Heart right ventricle (tissue), 16 donors: ENCODE measurements at places on chromosomes 6 and 20.

GRCh38 chr6:10268611-10269310 lies 146.1 kb downstream of the TFAP2A start:
- H3K4me3 ChIP-seq, result no peak overlapping the region
- H3K27me3 ChIP-seq, result peaks cover 18% of the 10 kb centered on the region
- DNase-seq, result no peak
- H3K27ac ChIP-seq, result no peak overlapping the region

DNA sequence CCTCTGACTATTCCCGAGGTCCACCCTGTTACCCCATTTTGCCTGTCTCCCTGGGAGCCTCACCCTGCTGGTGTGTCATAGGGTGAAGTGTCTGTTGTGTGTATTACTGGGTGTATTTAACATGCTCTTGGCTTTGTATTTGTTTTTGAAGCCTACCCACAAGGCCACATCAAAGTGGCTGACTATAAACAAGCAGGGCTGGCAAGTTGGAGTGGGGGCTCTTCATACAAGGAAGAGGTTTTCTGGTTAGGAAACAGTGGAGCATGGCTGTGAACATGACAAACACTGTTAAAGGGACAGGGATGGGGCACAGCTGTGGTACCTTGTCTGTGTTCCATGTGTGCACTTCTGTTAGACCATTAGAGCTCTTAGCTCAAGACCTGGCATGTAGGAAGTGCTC lies 26.3 kb downstream of the HECA start:
- no peaks in the 10 kb centered on the region for H3K27me3 ChIP-seq
- no peak overlapping the region for H3K4me3 ChIP-seq
- H3K36me3 ChIP-seq, result no peaks in the 10 kb centered on the region
- DNase-seq, result no peak
- peaks cover 19% of the 10 kb centered on the region for H3K4me1 ChIP-seq
- no peak overlapping the region for H3K27ac ChIP-seq

- DNase-seq, result no peak
- H3K27me3 ChIP-seq, result no peaks in the 10 kb centered on the region
- H3K36me3 ChIP-seq, result no peaks in the 10 kb centered on the region
Measured at GRCh38 chr6:26105109-26105730, 18.0 kb downstream of the HFE start.

DNA sequence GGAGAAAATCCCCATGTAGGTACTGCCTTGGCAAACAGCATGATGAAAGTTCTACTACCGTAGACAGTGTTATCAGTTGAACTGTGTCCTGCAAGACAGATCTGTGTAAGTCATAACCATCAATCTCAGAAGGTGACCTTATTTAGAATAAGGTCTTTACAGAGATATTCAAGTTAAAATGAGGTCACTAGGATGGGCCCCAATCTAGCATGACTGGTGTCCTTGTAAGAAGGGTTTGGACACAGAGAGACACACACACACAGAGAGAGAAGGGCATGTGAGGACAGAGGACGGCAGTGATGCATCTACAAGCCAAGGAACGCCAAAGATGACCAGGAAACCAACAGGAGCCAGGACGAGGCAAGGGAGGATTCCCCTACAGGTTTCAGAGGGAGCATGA lies 8.8 kb downstream of the TXNDC5 start:
- peaks cover 16% of the 10 kb centered on the region for H3K4me1 ChIP-seq
- H3K27me3 ChIP-seq, result no peaks in the 10 kb centered on the region
- peaks cover 45% of the 10 kb centered on the region for H3K36me3 ChIP-seq
- H3K4me3 ChIP-seq, result no peak overlapping the region

DNA sequence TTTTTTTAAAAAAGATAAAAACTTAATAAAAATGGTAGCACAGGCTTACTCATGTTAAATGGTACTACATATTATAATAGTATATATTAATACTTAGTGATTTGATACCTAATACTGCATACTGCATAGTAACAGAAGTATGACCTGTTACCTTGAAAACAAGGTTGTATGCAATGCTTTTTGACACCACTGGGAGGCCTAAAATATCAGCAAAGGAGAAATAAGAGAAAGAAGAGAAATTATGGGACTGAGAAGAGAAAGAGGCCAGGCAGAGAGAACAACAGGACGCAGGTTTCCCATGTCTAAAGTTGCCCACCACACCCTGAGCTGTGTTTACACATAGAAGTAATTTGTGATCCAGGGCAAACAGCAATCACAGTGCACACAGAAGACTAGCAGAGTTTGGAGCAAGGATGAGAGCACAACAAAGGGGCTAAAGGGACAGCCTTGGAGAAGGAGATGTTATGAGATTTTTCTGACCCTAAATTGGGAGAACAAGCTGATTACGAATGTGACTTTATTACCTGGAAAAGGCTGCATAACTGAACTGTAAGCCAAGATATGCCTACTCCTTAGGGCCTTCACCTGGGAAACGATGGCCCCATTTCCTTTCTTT lies 73.2 kb downstream of the ROS1 start:
- no peak overlapping the region for H3K27ac ChIP-seq
- H3K4me1 ChIP-seq, result no peaks in the 10 kb centered on the region
- H3K27me3 ChIP-seq, result no peaks in the 10 kb centered on the region
- H3K4me3 ChIP-seq, result no peak overlapping the region
- no peaks in the 10 kb centered on the region for H3K36me3 ChIP-seq

DNA sequence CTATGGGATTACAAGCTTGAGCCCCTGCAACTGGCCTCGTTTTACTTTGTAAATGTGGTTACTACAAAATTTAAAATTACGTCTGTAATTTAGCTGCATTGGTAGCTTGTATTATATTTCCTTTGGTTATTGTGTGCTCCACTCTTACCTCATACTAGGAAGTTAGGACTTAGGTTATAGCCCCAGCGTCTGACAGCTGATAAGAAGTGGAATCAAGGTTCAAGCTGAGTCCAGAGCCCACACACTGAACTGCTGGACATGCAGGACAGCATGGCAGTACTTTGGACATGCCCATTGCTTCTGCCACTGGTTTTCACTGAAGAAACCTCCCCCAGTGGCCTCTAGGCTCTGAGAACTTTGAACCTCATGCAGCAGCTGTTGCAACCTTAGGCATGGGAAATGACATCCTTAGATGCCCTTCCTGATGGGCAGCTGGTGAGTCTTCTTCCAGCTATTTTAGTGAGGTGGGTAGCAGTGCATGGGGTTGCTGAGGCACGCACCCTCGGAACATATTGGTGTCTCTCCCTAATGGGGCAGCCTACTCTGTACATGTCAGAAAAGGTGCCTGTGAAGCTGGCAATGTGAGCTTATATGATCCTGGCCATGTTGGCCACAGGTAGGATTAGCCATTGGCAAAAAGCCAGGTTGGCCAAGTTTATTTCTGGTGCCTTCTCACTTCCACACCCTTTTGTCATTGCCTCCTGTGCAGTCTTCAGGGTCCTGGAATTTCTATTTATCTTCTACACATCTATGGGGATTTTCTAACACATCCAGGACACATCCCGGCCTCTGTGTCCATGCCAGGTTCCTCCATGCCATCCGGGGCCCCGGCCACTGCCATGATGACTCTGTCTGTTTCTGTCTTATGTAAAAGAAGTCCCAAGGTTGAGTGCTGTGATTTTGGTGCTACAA lies 85.3 kb downstream of the CDS2 start:
- H3K36me3 ChIP-seq, result peaks cover 9% of the 10 kb centered on the region
- no peak overlapping the region for H3K4me3 ChIP-seq
- H3K4me1 ChIP-seq, result peaks cover 6% of the 10 kb centered on the region
- no peaks in the 10 kb centered on the region for H3K27me3 ChIP-seq

DNA sequence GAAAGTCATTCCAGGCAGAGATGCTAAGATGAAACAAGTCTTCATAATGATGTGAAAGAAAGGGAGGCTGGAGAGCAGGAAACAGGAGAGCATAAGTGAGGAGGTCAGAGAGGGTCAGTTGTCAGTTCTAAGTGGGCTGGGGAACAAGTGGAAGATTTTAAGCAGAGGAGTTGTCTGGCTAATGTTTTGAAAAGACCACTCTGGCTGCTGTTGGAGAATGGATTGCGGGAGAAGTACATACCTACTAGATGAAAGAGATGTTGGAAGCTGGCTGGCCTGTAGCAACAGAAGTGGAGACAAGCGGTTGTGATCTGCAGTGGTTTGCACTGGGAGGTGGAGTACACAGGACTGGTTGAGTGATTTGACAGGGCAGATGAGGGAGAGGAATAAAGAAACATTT lies 10.1 kb downstream of the SLC35F1 start:
- no peak overlapping the region for H3K4me3 ChIP-seq
- H3K27me3 ChIP-seq, result peaks cover 39% of the 10 kb centered on the region
- H3K36me3 ChIP-seq, result no peaks in the 10 kb centered on the region

DNA sequence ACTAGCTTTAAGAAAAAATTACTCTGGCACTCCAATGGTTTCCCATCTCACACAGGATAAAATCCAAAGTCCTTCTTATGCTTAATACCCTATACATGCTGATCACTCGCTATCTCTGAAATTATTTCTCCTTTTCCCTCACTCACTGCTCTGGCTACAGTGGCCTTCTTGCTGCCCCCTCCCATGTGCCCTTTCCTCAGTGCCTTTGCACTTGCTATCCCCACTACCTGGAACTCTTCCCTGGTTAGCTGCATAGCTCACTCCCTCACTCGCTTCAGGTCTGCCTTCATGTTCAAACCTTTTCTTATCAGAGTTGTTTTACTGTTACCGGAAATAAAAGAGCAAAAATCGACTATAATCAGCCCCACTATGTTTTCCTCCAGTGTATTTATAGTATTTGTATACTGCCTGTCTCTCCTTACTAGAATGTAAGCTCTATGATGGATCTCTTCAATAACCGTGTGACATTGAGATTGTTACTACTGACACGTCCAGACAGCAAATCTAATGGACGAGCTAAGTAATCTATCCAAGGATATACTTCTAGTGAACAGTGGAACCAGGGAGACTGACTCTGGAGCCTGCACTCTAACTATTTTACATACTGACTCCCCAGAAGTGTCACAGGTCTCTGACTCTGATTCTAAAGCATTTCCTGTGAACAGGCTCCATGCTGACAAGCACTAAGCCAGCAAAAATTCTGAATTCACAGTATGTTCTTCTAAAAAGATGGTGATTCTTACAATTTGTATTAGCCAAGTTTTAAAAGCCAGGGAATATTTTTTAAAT lies 25.1 kb downstream of the FKBP5 start:
- DNase-seq, result no peak
- no peaks in the 10 kb centered on the region for H3K36me3 ChIP-seq
- H3K4me3 ChIP-seq, result no peak overlapping the region
- peak overlapping the region; percentile 66 for H3K27ac ChIP-seq
- H3K27me3 ChIP-seq, result no peaks in the 10 kb centered on the region

DNA sequence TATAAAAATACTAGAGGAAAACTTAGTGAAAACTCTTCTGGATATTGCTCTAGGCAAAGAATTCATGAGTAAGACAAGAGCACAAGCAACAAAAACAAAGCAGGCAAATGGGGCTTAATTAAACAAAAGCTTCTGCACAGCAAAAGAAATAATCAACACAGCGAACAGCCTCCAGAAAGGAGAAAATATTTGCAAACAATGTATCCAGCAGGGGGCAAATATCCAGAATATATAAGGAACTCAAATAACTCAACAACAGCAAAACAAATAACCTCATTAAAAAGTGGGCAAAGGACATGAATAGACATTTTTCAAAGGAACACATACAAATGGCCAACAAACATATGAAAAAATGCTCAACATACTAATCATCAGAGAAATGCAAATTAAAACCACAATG lies 17.1 kb upstream of the HECA start:
- no peaks in the 10 kb centered on the region for H3K27me3 ChIP-seq
- no peaks in the 10 kb centered on the region for H3K36me3 ChIP-seq
- no peaks in the 10 kb centered on the region for H3K4me1 ChIP-seq
- H3K27ac ChIP-seq, result no peak overlapping the region

GRCh38 chr20:58884966-58885365 lies 32.5 kb downstream of the GNAS start:
- no peaks in the 10 kb centered on the region for H3K4me1 ChIP-seq
- H3K36me3 ChIP-seq, result no peaks in the 10 kb centered on the region
- no peaks in the 10 kb centered on the region for H3K27me3 ChIP-seq
- no peak for DNase-seq

- no peaks in the 10 kb centered on the region for H3K27me3 ChIP-seq
- DNase-seq, result no peak
- H3K4me1 ChIP-seq, result no peaks in the 10 kb centered on the region
Measured at GRCh38 chr6:103379272-103379671, 1480.4 kb downstream of the HACE1 start.

GRCh38 chr20:49132995-49133478 lies 55.1 kb downstream of the STAU1 start:
- H3K4me1 ChIP-seq, result no peaks in the 10 kb centered on the region
- no peaks in the 10 kb centered on the region for H3K27me3 ChIP-seq
- no peaks in the 10 kb centered on the region for H3K36me3 ChIP-seq
- H3K4me3 ChIP-seq, result no peak overlapping the region
- no peak for DNase-seq
- H3K27ac ChIP-seq, result no peak overlapping the region

DNA sequence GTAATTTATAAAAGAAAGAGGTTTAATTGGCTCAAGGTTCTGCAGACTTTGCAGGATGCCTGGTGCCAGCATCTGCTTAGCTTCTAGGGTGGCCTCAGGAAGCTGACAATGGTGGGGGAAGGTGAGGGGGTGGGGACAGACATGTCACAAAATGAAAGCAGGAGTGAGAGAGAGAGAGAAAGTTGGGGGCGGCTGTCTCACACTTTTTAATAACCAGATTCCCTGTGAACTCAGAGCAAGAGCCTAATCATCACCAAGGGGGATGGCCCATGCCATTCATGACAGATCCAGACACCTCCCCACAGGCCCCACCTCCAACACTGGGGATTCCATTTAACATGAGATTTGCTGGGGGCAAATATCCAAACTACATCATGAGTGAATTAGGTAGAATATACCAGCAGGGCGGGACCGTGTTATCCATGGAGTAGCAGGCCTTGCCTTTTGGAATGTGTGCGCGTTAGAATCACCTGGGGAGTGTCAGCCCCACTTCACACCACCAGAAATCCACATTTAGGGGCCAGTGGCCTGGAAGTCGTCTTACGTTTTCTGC lies 258.8 kb downstream of the CDH4 start:
- no peak overlapping the region for H3K4me3 ChIP-seq
- H3K27ac ChIP-seq, result no peak overlapping the region
- H3K4me1 ChIP-seq, result peaks cover 4% of the 10 kb centered on the region
- peaks cover 27% of the 10 kb centered on the region for H3K27me3 ChIP-seq
- no peak for DNase-seq

DNA sequence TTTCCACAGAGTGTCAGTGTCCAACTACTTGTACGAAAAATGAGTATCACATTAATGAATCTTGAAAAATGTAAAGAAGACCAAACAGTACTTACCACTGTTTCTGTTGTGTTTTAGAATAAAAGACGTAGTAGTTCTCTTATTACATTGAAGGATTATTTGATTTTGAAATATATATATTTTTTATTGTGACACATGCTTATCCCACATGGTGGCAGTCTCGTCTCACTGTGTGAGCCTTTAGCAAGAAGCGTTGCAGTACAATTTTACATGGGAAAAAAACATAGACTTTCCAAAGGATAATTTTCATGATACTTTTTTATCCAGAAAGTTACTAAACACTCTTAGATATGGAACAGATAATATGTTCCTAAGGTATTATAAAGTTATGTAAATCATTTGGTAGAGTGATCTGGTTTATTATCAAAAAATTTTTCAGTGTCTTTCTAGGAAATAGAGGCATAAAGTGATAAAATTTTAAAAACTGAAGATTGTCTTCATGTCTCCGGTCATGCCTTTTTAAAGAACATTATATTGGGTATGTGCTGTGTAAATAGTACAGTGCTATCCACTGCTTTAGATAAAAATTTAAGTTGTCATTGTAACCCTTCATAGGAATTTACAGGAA lies 117.5 kb upstream of the SAMD5 start:
- H3K4me1 ChIP-seq, result no peaks in the 10 kb centered on the region
- H3K36me3 ChIP-seq, result peaks cover 9% of the 10 kb centered on the region
- no peaks in the 10 kb centered on the region for H3K27me3 ChIP-seq
- no peak overlapping the region for H3K4me3 ChIP-seq
- DNase-seq, result no peak
